RKO (cell line): ENCODE measurements at places on chromosomes 2 and 18.

DNA sequence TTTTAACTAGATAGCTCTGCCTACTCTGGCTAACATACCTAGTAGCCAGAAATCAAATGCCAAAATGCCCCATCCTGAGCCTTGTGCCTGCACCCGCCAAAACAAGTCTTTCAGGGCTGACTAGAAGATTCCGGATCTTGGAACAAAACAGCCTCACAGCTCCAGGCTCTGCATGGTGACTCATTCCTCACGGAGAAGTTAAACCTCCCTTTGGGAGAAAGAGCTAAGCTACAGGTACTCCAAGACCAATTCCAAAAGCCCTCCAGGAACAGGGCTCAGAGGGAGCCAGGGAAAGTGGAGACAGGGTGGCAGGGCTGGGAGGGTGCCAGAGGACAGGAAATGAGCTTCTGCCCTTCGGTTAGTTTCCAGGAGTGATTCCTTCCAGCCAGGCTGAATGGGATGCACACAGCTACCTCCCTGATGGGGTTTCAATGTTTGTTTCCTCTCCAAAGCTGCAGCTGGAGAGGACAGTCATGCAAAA lies 295.6 kb downstream of the TNS1 start:
- no peak for DNase-seq

DNA sequence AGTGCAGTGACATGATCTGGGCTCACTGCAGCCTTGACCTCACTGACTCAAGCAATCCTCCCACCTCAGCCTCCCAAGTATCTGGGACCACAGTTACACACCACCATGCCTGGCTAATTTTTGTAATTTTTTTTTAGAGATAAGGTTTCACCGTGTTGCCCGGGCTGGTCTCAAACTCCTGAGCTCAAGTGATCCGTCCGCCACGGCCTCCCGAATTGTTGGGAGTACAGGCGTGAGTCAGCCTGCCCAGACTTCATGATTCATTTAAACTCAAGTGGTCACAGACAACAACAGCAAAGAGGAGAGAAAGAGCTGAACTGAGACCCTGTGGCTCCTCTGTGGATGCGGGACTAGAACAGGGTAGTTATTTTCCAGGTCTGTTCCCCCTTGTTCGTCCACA lies 83.0 kb downstream of the TSHZ1 start:
- DNase-seq: peak; percentile 76

DNA sequence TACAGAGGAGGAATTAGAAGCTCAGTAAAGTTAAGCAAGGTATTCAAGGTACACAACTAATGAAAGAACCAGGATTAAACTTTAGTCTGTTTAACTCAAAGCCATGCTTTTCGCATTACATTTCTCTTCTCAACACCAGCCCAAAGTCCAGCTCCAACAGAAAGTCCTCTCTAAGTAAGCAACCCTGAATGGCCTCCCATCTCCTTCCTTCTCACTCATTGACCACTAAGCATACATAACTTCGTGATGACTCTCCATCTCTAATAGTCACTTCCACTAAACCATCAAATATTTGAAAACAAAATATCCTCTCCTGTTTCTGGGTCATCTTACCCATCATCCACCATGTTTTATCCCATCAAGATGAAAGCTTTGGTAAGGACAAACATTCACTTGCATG lies 219.8 kb downstream of the RAD51AP2 start:
- no peak for DNase-seq

DNA sequence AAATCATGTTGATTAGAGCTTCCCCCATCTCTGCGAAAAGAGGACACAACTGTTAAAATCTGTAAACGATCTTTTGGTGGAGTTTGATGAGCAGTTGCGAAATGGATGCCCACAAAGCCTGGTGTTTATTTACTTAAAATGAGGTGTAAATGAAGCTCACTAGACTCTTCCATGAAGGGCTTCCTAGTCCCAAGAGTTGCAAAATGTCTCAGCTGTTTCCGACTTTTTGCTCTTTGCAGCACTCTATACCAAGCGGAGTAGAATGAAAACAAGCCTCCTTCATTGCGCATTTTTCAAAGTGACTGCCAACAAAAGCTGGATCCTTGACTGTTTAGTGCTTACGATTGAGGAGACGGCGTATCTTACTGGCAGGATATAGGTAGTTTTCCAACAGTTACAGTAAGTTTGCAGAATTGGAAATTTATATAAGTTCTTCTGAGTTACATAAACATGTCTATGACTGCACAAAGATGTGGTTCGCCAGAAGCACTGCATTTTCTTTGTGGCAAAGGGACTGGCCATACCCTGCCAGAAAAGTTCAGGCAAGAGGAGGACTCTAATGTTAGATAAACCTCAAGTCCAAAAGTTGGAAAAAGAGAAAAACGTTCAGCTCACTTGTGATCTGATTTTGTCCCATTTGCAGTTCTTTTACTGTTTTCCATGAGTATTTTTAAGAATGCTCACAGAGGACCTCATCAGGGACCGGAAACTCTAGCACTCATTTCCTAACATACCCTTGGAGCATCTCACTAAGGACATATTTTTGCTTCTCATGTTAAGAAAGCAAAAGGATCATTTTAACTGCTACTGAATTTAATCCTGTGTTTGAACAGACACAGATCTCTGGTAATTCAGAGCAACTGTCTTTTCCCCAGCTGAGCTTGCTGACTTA lies 42.7 kb downstream of the COLEC12 start:
- DNase-seq: no peak

DNA sequence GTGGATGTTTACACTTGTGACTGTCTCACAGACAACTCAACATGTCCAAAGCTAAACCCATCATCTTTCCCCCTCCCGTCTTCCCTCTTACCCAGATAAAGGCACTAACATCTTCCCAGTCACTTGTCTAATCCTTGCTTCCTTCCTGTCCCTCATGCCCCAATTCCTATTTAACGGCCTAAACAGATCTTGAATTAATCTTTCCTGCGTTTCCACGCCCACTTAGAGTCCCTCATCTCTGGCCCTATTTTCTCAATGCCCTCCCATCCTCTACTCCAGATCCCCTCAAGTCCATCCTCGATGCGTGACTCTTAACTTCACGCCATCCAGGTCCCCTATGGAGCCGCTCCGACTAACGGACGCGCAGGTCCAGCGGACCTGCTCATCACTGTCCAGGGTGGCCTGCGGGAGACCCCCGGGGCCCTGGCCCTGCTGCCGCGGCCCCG lies 682 bp upstream of the SCLY start:
- peak; percentile 36 for DNase-seq

- DNase-seq: no peak
Measured at GRCh38 chr2:174495365-174496012, 8.7 kb upstream of the GPR155 start.

DNA sequence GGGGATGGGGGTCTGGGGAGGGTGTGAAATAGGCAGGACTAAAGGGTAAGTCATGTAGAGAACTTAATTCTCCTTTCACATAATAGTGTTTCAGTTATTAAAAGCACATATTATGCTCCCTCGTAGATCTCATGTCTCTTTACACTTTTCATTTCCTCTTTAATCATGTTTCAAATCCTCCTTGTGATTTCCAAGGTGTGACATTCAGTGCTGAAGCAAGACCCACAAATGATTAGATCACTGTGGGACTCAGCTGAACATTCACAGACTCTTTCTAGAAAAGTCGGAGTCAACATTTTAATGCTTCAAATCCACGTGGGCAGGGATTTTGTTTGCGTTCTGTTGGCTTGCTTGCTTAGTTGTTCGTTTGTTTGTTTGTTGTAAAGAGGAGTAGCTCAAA lies 34.7 kb upstream of the CALCRL start:
- DNase-seq: no peak

- DNase-seq: no peak
Measured at GRCh38 chr2:134785659-134786430, 52.6 kb upstream of the ACMSD start.

DNA sequence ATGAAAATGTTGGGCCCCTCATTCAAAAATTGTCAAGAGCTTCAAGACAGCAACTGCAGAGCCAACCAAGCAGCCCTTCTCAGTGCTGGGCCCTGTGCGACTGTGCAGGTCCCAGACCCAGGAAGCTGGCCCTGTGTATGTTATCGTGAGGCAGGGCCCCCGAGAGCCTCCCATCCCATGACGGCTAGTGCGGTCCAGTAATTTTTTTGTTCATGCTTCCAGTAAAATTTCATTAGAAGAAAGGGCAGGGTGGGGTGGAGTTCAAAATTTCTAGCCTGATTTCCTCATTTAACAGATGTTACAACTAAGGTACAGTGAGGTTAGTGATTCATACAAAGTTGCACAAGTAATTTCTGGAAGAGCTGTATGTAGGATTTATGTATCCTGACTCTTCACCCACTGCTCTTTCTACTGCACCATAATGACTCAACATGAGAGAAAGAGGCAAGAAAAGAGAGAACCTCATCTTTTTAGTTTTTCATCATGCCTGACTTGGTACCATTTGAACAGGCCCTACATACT lies 105.5 kb downstream of the ZEB2 start:
- peak; percentile 7 for DNase-seq

GRCh38 chr2:170582313-170582712 lies 132.8 kb upstream of the SP5 start:
- DNase-seq: no peak

DNA sequence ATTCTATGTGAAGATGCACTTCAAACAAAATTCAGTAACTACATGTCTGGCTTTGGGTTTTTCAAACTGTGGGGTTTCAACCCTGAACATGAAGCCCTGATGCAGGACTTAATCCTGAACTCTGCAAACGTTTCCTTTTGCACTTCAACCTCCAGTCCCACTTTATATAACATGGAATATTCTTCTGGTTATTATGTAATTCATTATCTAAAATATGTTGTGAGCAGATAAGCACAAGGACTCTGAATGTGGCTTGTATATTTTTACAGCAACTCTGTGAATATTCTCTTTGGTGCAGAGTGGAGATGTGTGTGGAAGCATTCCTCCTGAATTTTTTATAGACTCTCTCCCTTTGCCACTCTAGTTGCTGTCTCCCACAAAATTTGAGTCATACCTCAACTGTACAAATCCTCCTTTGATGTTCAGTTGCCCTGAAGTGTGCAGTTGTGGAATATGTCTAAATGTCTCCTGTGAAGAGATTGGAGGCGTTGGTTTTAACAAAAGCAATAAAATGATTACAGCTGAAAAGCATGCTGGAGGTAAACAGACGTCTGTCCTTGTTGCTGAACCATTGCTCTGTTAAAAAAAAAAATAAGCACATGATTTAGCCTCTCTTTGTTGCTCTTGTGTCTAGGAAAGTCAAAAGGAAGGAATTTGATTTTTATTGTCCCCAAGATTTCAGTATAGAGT lies 205.1 kb upstream of the NRP2 start:
- DNase-seq: no peak

DNA sequence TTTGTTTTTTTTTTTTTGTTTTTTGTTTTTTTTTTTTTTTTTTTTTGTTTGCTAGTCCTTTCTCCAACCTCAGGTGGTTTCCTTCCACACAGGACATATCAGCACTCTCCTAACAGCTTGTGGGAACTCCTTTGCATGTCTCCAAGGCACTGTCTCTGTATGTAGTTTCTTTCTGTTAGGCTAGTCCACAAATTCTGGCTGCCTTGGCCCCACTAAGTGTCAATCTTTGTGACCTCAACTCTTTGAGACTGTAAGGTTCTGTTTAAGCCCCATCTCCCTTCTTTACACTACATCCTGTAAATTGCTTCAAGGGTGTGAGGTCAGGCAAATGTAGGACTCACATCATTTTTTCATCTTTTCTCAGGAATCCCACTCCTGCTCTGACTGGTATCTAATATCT lies 85.1 kb downstream of the NCOA1 start:
- DNase-seq: no peak

- DNase-seq: no peak
Measured at GRCh38 chr2:223230352-223230751, 178.4 kb downstream of the KCNE4 start.

DNA sequence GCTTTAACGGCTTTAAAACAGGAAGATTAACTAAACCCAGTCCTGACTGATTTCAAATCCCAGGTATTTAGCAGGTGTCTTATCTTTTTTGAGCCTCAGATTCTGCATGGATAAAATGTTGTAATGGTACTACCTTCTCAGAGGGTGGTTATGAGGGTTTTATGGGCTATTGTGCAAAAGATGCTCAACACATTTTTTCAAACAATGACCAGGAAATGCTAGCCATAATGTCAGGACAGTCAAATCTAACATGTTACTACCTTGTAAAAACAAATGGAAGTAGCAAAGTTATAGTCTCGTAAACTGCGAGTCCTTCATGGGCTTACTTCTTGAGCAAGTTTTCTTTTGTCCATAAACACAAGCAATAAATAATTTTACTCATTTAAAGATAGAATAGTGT lies 162.1 kb upstream of the TFPI start:
- no peak for DNase-seq

GRCh38 chr2:40244251-40244650 lies 207.6 kb downstream of the SLC8A1 start:
- no peak for DNase-seq

GRCh38 chr2:217456016-217456415 lies 546.8 kb downstream of the TNS1 start:
- no peak for DNase-seq

GRCh38 chr2:140027320-140027719 lies 1247.1 kb upstream of the NXPH2 start:
- DNase-seq: no peak

- DNase-seq: peak; percentile 52
Measured at GRCh38 chr2:65483763-65484162, 51.4 kb upstream of the SPRED2 start.

DNA sequence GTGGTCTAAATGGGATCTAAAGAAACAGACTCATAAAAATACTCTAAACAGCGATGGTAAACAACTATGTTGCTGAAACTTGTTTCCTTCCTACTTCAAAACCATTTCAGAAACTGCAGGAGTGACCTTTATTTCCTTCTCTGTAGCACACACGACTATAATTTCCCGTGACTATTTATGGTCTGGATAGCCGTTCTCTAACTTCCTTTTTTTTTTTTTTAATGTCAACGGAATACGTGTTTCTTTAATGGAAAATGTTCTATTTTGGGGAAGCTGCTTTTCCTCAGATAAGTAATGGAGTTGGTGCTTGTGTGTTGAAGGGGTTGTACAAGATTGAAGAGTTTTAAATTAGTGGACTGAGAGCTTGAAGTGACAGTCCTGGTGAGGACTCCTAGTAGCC lies 224.1 kb downstream of the PHLPP1 start:
- DNase-seq: no peak

- no peak for DNase-seq
Measured at GRCh38 chr18:45213040-45213333, 402.3 kb upstream of the SLC14A2 start.

- DNase-seq: no peak
Measured at GRCh38 chr18:36284268-36284667, 13.2 kb upstream of the FHOD3 start.

DNA sequence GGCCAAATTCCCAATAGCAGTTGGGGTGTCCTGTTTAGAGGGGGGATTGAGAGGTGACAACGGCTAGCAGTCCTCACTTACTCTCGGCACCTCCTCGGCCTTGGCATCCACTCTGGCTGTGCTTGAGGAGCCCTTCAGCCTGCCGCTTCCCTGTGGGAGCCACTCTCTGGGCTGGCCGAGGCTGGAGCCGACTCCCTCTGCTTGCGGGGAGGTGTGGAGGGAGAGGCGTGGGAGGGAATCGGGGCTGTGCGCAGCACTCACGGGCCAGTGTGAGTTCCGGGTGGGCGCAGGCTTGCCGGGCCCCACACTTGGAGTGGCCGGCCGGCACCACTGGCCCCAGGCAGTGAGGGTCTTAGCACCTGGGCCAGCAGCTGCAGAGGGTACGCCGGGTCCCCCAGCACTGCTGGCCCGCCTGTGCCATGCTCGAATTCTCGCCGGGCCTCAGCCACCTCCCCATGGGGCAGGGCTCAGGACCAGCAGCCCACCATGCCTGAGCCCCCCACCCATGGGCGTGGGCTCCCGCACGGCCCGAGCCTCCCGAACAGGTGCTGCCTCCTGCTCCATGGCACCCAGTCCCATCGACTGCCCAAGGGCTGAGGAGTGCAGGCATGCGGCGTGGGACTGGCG lies 705.9 kb upstream of the ZNF804A start:
- no peak for DNase-seq
